ENCODE measurements at places on chromosomes 12 and 14.

- DNase-seq, result no peak
These were observed 2.4 kb downstream of the ULK1 start for GRCh38 chr12:131896811-131897270.

DNA sequence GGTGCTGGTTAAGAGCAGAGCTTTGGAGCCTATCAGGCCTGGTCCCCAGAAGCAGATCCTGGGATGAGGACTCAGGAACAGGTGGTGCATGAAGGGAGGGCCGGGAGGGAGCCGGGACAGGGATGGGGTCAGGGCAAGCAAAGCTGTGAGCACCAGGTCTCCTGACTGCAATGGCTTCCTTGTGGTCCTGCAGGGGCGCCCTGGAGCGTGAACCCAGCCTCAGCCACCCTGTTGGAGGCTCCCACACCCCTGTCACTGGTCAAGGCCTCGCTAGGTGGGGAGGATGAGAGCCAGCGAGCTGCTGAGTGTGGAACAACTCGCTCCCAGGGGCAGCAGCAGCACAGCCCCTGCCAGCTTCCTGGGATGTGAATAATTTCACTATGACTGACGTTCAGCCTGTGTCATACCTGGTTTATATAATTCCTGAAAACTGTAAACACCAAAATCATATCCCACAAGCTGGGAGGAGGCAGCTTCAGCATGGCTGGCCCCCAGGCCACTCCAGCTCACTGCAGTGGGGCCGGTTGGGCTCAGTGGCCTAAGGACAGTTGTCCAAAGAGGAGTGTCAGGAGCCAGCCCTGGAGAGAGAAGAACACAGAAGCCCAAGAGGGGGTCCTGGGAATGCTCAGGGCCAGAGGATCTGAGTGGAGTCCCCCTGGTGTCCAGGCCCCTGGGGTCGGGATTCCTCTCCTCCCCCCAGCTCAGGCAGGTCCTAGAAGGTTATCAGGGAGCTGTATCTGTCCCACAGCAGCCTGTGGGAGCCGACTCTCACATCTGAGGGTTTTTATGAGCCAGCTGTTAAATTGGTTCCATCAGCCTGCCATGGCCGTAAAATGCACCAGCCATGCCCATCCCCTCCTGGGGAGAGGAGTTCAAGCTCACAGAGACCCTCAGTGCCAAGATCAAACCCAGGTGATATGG, 272.9 kb downstream of the ADGRD1 start:
- DNase-seq, result no peak

- DNase-seq, result no peak
These were observed 175.8 kb upstream of the PLXNC1 start for GRCh38 chr12:93972411-93973208.

GRCh38 chr12:43306066-43306465, 245.9 kb downstream of the ADAMTS20 start:
- DNase-seq, result no peak

DNA sequence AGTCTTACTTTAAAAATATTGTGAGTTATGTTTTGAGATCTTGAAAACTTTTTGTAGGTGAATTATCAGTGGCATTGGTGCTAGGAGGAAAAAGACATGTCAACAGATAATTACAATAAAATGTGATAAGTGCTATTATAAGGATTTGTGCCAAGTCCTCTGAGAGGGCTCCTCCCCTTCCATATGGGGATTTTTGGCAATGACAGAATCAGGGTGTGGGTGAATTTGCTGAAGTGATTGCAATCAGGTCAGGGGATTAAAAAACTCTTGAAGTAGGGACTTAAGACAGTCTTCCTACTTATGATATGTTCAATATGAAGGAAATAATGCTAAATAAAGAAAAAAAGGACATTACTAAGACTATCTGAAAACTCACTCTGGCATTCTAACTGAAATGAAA, 122.5 kb downstream of the SLC15A5 start:
- DNase-seq, result no peak

DNA sequence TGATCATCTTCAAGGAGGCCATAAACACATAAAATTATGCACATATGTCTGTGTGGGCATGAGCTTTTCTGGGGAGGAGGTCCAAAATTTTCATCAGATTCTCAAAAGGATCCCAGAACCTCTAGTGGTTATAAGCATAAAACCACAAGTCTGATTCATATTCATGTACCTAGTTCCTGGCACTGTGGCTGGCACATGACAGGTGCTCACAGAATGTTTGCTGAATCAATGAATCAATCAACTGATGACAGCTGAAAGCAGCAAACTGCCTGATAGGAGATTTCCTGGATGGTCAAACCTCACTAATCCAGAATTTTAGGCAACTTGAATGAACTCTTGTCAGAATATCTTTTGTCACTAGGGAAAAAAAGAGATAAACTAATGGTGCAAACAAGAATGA, 13.5 kb upstream of the CMKLR1 start:
- DNase-seq, result no peak

GRCh38 chr12:74539765-74540526, 2.3 kb downstream of the ATXN7L3B start:
- no peak for DNase-seq

- no peak for DNase-seq
These were observed 82.9 kb downstream of the SPATA7 start for GRCh38 chr14:88468406-88468805.
